ENCODE measurements at places on chromosomes 7 and 10.

- no peak for DNase-seq
These were observed 345.0 kb downstream of the SEMA3D start for GRCh38 chr7:84841809-84842208.

GRCh38 chr7:110804501-110804900 lies 286.4 kb upstream of the LRRN3 start:
- DNase-seq: no peak

DNA sequence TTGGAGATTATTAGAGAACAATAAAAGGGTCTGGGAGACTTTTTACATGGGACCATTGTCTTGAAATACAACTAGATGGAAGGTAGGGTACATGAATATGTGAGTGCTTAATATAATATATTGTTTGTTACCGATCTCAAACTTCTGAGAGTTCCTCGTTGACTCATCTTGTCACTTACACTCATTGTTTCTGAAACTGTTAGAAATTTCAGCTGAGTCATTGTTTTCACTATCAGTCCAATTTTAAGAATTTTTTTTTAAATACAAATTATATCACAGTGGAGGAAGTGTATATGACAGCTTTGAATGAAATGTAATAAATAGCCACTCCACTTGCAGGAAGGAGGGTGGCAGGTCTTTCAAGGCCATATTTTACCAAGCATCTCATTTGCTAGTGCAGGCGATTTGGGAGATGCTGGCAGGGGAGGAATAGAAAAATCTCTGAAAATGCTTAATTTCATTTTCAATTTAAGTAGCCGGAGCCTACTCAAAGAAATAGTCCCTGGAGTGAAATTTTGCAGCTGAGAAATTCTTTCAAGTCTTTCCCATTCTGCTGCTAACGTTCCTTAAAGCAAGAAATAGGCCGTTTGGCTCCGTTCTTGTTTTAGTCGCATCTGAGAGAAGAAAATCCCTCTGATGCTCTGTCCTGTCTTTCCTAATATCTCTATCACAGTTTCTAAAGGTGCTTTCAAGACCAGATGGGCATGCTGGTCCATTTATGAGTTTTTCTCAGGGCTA lies 1404.2 kb upstream of the CELF2 start:
- no peak for DNase-seq

DNA sequence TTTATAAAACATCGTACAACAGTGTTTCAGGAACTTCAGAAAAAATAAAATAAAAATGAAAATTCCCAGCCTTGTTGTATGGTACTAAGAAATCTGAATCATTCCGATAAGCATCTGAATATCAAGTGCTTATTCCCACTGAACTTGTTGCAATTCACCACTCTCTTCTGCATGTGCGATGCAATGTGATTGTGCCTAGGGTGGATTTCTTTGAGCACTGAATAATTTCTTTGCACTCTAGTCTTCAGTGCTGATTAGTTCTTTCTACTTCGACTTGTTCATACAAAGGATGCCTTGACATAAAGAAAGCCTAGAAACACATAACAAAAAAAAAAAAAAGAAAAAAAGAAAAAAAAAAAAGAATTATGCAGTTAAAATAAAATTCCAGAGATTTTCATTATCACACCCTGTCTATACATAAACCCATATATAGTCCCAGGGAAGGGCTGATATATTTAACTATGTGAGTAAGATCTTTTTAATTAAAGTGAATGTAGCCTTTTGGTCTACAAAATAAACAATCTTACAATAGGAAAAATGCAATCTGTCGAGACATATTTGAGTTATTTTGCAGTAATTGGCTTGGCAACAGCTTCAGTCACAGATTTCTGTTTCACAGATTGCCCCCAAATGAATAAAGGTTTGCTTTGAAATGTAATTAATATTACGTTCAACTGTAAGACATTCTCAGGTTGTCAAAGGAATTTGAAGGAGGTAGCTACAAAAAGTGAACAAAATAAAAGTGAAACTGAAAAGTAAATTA lies 1118.9 kb upstream of the CELF2 start:
- no peak for DNase-seq

DNA sequence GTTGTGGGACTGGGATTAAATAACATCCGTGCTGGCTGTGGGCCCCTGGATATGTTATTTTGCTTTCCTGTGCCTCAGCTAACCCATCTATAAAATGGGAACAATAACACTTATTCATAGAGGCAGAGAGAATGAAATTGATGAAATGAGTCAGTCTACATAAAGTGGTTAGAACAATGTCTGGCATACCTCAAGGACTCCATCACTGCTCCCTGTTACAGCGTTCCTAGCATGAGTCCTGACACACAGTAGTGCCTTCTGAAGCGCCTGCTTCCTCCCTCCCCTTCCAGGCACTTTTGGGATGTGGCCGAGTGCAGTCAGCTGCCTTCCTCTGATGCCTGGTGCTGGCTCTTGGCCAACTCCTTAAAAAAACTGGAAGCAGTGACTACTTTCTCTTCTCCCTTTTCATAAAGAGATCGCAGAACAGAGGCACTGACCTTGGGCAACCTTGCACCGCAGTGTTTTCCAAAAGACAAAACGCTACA lies 108.4 kb upstream of the ZMIZ1 start:
- no peak for DNase-seq

GRCh38 chr10:62583876-62584615 lies 209.9 kb downstream of the ZNF365 start:
- DNase-seq: no peak

DNA sequence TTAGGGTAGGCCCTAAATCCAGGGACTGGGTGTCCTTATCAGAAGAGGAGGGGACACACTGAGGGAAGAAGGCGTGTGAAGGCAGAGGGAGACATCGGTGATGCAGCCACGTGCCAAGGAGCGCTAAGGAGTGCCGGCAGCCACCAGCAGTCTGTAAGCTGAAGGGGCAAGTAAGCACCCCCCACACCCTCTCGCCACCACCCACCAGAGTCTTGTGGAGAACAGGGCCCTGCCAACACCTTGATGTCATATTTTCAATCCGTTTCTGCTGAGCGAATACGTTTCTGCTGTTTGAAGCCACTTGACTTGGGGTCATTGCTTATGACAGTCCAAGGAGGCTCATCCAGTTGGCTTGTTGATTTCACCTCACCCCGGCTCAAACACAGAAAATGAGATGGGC lies 37.9 kb downstream of the RGS10 start:
- no peak for DNase-seq

DNA sequence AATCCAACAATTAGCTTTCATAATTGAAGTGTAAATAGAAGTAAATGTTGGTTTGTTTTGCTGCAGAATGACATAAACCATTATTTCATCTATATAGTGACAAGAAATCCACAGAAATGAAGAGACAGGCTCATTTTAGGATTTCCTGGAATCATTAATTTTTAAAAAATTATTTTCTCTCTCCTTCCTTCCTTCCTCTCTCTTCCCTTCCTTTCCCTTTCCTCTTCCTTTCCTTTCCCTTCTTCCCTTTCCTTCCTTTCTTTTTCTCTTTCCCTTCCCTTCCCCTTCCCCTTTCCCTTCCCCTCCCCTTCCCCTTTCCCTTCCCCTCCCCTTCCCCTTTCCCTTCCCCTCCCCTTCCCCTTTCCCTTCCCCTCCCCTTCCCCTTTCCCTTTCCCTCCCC lies 51.2 kb upstream of the KMT2C start:
- DNase-seq: no peak

GRCh38 chr7:108109221-108109908 lies 20.8 kb downstream of the LAMB4 start:
- DNase-seq: no peak

GRCh38 chr7:38025815-38026214 lies 105.4 kb downstream of the EPDR1 start:
- no peak for DNase-seq

DNA sequence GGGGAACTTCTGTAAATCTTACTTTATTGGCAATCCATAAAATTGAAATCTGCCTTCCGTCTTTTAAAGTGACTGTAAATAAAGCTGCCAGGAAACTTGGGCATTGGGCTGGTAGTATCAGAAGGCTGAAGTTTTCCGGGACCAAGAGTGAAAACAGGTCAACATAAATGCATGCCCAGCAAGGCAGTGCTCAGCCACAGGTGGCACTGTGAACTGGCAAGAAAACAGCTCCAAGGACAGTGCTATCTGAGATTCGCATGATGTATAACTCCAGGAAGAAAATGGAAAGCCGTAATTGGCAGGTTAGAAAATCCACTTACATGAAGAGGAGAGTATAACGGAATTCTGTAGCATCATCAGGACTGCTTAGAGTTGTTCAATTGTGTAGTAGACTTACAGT lies 1.9 kb upstream of the INSYN2A start:
- DNase-seq: no peak

DNA sequence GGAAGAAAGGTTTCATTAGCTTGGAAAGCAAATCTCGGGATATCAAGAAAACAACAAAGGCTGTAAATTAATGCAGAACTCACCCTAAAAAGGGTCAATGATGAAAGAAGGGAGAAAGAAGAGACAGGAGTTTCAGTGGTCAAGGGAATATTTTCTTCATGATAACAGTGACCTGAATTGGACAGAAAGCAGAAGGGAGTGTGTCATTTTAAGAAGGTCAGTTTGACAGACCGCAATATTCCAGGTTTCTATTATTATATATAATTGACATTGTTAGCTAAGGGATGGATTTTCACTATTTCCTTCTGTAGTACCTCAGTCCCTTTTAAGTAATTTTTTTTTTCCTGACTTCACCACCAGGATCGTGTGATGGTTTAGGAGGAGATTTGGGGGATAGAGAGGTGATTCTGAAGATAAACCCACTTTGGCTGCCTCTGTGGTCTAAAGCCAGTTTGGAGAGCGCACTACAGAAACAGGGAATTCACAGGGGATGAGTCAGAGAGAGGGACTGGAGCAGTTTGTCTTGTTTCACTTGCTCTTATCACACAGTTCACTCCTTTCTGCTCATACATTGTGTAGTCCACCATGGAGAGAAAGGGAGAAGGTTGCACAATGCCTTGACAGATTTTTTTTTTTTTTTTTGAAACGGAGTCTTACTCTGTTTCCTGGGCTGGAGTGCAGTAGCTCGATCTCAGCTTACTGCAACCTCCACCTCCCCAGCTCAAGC lies 417.9 kb downstream of the AUTS2 start:
- DNase-seq: no peak

- DNase-seq: no peak
These were observed 330.0 kb upstream of the MKI67 start for GRCh38 chr10:128456271-128456670.

DNA sequence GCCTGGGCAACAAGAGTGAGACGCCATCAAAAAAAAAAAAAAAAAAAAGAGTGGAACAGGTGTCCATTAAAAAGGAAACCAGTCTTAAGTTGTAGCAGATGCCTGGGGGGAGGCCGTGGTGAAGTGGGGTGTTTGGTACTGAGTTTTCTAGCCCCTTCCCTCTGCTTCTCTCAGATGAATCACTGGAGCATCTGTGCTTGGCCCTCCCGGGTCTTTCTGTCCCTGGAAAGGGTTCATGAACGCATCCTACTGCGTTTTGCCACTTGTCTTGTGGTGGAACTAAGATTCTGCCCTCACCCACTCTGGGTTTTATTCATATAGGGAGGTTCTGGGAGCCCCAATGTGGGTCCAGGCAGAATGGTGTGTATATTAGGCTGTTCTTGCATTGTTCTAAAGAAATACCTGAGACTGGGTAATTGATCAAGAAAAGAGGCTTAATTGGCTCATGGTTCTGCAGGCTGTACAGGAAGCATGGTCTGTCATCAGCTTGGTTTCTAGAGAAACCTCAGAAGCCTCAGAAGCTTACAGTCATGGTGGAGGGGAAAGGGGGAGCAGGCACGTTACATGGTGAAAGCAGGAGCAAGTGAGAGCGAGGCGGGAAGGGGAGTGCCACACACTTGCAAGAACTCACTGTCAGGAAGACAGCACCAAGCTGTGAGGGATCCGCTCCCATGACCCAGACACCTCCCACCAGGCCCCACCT lies 63.5 kb downstream of the CAMK1D start:
- DNase-seq: no peak

- DNase-seq: peak; percentile 76
These were observed at the start of gene AIFM2 for GRCh38 chr10:70132098-70133029. Gene AIFM2 (minus strand): TSS chr10:70132825. CDS start chr10:70124084, 8,741 bp downstream.

All from GM19239 (cell line).